ENCODE measurements at places on chromosomes 5 and 9.

DNA sequence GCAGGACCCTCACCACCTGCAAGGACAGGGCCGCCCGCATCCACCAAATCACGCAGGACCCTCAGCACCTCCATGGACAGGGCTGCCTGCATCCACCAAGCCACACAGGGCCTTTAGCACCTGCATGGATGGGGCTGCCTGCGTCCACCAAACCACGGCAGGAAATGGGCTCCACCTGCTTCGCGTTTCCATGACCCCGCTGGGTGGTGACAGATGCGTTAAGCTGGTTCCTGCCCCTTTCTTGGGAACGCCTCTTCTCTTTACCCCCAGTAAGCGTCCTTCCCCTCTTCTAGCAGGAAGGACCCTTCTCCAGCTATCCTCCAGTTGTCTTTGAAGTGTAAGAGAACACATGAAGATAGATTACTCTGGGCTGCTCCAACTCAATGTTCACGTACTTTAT, 13.5 kb downstream of the FBP1 start:
- no peak for DNase-seq

GRCh38 chr5:102591650-102592049, 92.8 kb upstream of the SLCO6A1 start:
- DNase-seq = no peak

DNA sequence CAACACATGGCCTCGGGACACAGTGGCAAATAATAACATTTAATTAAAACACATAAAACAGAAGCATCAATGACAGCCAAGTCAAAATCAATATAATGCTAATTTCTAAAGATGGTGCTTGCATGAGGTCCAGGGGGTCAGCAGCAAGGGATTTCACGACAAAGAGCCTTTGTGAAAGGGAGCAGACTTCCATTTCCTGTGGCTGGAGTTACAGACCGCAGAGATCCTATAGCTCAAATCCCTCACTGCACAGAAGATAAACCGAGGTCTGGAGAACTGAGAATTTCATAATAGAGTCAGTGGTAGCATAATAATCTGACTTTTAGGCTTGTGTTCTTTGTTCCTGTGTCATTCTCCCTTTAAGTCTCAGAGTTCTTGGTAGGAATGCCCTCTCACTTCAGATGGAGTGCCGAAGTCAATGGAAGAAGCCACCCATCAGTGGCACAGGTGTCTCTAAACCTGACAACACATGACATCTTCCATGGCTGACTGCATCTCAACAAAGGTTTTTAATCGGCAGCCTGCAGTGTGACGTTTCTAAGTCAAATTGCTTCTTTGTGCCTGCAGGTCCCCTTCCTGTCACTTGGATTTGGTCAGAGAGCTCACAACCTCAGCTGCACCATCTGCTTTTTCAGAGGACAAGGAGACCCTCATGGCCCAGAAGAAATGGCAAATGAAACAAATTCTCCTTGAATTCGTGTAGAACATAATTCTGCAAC, 67.4 kb downstream of the CARTPT start:
- DNase-seq = no peak

DNA sequence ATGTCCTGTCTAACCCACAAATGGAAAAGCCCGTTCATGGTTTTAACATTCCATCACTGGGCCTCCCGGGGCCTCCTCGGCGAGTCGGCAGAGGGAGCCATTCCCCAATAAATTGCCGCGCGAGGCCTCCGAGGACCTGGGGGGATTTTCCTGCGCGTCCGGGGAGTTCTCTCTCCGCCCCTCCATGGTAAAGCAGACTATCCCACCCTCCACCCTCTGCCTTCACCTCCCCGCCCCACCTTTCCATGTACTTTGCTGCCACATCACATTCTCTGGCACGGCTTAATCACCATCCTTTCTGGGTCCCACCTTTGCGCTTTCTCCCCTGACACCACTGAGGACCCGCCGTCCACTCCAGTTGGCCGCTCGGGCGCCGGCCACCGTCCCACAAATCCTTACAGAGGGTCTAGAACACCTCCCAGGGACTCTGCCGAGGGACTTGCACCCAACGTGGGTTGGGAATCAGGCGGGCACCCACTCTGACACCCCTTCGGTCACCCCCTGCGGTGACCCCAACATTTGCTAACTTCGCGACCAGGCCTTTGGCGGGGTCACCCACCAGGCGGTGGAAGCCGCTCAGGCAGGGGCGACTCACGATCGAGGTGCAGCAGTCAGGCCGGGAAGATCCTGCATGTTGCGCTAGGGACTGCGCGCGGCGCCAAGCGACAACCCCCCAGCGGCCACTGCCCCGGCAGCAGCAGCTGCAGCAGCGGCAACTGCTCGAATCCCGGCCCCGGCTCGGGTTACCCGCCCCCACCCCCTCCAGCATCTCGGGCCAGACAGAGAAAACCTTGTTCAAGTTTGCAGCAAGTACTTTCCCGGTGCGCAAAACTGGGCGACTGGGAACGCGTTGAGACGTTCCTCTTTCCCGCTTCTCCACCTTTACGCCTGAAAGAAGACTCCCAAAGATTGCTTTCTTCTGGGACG, at the start of gene MEGF10:
MEGF10 (plus strand) TSS at position 778 of the 927 bp plus-strand sequence. CDS start 40,513 bp downstream, outside the sequence.
- peak; percentile 29 for DNase-seq

DNA sequence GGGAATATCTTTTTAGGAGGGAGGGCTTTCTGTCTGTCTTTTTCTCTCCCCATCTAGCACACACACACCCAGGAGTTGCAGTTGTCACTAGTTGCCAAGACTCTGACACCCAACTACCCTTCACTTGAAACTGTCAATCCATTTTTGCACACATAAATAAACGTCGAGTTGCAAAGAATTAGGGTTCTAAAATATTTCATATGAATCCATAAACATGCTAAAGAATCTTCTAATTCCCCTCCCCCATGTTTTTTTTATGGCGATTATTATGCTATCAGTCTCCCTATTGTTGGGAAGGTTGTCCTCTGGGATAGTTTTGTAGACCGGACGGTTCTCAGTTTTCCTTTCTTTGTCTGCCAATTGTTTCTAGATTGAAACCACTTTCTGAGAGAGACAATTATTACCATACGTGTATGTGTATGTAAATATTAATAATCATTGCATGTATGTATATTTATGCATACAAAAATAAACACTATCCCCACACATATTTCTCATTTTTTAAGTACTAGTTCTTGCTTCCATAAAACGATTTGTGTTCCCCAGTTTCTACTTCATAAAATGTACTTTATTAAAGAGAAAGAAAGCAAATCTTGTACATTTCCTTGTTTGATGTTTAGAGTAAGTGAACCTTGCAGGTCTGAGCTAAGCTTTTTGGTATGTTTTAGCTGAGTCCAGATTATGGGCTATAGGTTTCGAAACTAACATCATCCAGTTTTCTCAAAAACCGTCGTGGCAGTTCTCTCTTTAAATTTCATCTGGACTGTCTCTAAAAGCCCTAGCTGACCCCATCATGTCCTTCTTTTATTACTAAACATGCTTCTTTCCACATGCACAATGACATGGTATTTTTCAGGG, 165.0 kb upstream of the MPDZ start:
- no peak for DNase-seq

Measured in NCI-H524 treated with DMSO at 0.1 percent for 48 hours (cell line).